Activated CD8-positive, alpha-beta memory T cell treated with anti-CD3 and anti-CD28 coated beads, Interleukin-2, amount 50 U/mL, for 4 hours (primary cell): ENCODE measurements at places on chromosomes 1 and 21.

DNA sequence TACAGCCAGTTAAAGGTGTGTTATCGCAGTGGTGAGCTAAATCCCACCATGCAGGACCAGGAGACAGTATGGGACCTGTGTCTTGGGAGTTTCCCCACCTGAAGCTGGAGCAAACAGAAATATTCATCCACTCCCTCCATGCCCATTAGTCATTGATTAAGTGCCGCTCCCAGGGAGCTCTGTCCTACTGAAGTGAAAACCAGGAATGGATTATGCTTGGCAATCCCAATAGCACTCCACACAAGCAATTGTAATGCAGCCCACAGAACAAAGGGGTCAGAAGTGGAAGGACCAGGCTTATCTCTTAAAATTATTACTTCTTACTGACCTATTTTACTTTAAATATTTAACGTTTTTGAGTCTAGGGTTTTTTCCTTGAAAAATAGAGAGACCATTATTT lies 1005.4 kb downstream of the ADGRL2 start:
- no peak for DNase-seq

DNA sequence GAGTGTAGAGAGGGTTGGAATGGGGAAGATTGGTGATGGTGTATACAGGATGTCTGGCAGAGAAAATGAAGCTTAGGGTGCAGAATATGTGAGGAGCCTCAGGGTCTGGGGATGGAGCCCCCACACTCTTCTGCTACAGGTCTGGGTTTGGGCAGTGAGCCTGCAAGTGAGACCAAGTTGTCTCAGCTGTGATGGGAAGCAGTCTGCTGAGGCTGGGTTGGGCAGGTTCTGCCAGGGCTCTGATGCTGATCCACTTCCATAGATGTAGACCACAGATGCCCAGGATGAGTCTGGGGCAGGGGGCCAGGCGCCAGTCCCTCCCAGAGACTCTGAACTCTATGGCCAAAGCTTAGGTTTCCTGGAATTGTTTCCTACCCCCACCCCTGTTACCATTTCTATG lies 516.9 kb downstream of the PTPRU start:
- DNase-seq: no peak

GRCh38 chr1:42931911-42932422 lies 26.7 kb downstream of the SLC2A1 start:
- peak; percentile 72 for DNase-seq

GRCh38 chr1:18531503-18531845 lies 50.7 kb downstream of the KLHDC7A start:
- no peak for DNase-seq

GRCh38 chr1:31775210-31775999 lies 11.3 kb upstream of the ADGRB2 start:
- no peak for DNase-seq
